ENCODE measurements at places on chromosomes 7 and 10. TPM values are rescaled to one million over a fixed set of nuclear protein-coding genes. Genes with fewer than 3 reads are reported as not detected.
A peak's percentile ranks its signal among the peaks of the same experiment; 100 is the strongest.

GRCh38 chr7:28018856-28019465 lies 161.6 kb downstream of the JAZF1 start:
- no peak for DNase-seq

The PODXL gene
- total RNA-seq: 61.2 TPM

The GDF10 gene
- 0.32 TPM for total RNA-seq

The ADAMTS14 gene
- total RNA-seq: 0.10 TPM

The MAT1A gene
- not detected for total RNA-seq

- DNase-seq: no peak
Measured at GRCh38 chr7:107113866-107114265, 54.9 kb upstream of the HBP1 start.

DNA sequence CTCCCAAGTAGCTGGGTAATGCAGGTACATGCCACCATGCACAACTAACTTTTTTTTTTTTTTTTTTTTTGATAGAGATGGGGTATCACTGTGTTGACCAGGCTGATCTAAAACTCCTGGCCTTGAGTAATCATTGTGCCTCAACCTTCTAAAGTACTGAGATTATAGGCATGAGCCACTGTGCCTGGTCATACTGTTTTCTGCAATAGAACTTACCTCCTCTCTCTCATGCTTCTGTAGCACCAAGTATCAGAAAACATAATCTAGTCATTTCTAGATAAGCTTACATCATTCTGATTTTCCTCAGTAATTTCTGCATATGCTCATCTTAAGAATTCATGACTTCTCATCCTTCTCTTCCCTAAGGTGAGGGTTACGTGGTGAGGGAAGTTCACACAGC lies 210.0 kb downstream of the IMMP2L start:
- DNase-seq: no peak

The CLCN1 gene
- not detected for total RNA-seq

DNA sequence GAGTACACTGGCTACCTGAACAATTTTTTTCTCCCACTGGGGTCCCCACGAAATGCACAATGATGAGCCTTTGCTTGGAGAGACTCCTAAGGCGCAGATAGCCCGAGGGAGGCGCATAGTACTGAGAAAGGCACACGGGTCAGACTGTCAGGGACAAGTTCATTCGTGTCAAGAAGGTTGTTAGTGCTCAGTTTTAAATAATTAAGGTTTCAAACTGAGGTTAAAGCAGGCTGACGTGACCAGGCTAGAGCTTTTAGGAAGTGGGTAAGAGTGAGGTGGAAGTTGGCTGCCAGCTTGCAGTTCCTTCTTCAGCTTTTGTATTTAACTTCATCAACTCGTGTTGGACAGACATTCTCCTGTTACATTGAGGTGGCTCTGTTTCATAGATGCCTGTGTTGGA lies 31.6 kb downstream of the RBM33 start:
- DNase-seq: no peak

The ITGB8 gene
- 4.8 TPM for total RNA-seq

DNA sequence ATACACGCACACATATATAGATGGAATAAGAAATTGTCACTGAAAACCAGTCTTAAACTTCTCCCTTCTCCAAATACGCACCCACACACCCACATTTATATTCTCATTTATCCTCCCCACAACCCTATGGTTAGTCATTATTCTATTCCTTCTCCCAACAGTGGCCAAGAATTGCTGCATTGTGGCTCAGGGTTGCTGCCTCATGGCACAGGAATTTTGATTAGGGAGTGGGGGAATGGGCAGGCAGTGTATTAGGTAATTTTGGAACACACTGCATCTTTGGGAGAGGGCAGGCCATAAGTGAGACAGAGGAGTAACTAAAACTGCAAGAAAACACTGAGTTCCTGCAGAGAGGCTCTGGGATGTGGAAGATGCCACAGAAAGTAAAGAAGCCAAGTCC lies 35.7 kb downstream of the NAPEPLD start:
- DNase-seq: no peak

DNA sequence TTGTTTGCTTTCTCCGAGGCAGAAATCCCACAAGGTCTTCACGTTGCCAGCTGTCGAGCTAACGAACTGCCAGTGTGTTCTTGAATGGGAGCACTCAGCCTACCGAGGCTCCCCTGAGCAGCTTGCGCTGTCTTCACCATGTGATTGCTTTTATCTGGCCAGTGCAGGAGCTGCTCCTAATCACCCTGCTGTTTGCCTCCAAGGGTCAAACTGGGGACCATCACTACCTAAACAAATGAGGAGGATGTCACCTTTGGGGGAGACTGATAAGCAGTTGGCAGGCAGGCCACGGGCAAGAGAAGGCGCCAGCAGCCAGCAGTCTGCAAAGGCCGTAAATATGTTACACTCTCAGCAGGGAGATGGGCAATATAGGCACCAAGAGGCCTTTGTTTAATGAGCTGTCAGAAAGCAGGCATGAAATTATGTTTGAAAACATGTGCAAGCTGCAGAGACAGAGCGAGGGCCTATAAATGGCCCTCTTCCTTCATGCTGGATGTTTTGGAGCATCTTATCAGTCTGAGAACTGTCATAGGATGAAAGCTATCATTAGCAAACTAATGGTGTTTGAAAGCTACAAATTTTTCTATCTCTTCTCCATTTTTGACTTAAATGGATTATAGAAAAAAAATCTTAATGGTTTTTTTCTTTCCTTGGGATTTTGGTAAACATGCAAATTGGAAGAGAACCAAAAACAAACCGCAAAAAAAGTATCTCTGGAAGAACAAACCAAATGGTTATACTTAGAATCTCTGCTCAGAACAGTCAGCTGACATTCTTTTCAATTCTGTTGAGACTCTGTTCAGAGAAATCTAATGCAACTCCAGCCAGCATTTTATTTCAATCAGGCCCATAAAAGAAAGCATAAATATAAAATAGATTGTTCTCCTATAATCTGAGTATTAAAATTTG lies 267.3 kb upstream of the NPVF start:
- peak; percentile 29 for DNase-seq

The IGF2BP3 gene
- not detected for total RNA-seq

The AUTS2 gene
- 7.9 TPM for total RNA-seq

The SKIDA1 gene
- total RNA-seq: 3.6 TPM

The GNG11 gene
- 20.3 TPM for total RNA-seq

DNA sequence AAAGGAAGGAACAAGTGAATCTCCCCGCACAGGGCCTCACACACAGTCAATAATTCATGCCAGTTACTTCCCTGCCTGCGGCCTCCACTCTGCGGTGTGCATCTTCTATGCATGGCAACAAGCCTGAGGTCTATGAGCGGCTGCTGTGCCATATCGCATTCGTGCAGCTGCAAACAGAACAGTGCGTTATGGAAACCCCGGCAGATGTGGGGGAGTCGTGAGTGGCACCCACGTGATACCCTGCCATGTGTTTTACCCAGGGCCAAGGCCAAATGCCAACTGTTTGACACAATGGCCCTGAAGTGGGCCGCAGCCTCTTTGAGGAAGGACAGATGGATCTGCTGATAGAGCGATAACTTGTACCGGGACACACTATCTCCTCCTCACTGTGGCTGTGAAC lies 13.4 kb downstream of the TNS3 start:
- peak; percentile 56 for DNase-seq

- no peak for DNase-seq
Measured at GRCh38 chr7:138565451-138566114, 105.5 kb downstream of the TRIM24 start.

The ZNF488 gene
- total RNA-seq: not detected

The FLNC gene
- total RNA-seq: 591 TPM

DNA sequence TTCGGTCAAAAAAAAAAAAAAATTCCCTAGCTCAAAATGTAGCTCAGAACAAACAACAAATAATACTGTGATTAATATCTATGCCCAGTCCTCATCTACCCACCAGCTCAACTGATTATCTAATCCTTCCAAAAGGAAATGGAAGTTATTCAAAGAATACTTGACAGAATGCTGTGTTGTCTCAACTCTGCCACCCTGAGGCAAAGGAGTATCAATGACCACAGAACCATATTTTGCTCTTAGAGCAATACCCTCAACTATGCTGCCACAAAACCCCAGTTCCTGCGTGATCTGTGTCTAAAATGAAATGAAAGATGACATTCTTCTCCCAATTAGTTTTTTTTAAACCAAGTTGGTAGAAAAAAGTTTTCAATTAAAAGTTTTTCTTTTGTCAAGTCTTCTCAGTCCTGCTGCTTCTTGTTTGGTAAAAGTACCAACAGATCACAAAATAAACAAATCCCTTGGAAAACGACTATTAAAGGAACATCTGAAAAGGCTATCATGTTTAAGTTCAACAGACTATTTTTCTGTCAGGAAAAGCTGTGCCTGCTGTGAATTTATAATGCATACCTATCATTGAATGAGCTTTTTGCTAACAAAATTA lies 21.6 kb downstream of the RBM28 start:
- DNase-seq: no peak

Data from left ventricle myocardium superior (tissue), 1 donor.